ENCODE measurements at places on chromosomes 5 and 9. TPM values are rescaled to one million over a fixed set of nuclear protein-coding genes. Genes with fewer than 3 reads are reported as not detected.

- DNase-seq: no peak
These were observed 2.2 kb upstream of the PBX3 start for GRCh38 chr9:125745018-125745417.

- DNase-seq: no peak
These were observed 131.4 kb downstream of the MED10 start for GRCh38 chr5:6246820-6247437.

GRCh38 chr5:111830333-111830732 is 73.3 kb upstream of the NREP start:
- DNase-seq: peak; percentile 61

DNA sequence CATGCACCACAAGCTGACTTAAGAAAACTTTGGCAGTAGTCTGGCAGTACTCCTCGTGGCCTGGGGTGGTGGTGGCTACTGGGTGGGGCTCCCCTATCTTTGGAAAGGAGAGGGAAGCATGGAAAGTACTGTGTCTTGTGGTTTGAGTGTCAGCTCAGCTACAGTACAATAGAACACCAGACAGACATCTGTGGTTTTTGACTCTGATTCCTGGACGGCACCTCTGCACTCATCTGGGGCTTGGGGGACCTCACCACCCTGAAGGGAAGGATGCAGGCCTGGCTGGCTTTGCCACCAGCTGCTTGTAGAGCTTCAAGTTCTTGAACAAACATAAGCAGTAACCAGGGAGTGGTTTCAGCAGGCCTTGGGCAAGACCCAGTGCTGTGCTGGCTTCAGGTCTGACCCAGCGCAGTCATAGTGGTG is 40.6 kb downstream of the TNFSF8 start:
- DNase-seq: no peak

GRCh38 chr5:143124593-143124992 is 278.9 kb downstream of the NR3C1 start:
- DNase-seq: no peak

DNA sequence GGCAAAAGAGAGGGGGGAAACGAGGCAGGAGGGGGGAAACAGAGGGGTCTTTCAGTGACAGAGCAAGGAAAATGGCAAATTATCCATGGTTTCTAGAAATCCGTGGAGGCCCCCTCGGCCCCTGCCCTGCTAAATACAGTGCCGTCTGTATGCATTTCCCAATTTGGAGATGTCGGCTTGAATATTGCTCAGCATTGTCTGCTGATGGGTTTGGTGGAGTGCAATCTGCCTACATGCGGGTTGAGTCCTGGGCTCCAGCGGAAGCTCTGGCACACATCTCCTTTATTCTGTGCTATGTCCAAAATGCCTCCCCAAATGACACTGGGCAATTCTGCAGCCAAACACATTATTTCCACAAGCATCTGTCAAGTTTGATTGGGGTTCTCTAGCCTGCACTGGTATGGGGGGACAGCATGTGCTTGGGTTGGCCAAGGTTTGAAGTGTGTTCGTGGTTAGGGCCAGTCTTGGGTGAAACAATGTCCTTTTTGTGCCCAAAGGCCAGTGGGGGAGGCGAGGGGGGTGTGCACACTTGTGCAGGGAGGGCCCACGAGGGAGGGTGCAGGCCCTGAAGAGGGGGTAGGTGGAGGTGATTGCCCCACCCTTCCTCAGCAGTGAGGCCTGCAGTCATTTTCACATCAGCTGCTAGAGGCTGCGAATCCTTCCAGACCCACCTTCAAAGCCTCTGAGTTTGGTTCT is 6.2 kb upstream of the NEUROG1 start:
- no peak for DNase-seq

- DNase-seq: no peak
These were observed 21.1 kb downstream of the RGS7BP start for GRCh38 chr5:64526734-64527439.

DNA sequence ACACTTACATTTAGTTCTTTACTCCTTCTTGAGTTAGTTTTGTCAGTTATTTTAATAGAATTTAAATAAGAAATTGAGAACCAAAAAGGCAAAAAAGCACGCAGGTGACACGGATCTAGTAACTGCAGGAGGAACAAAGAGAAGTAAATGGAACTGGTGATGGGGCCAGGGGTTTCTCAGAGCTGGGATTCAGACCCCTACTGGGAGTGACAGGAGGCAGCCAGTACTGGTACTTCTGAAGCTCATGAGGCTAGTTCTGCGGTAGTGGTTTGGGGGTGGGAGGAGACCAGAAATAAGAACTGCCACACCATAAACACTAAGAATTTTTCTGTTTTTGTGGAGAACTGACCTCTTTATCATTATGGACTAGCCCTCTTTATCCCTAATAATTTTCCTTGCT is 48.2 kb downstream of the OXCT1 start:
- DNase-seq: no peak

DNA sequence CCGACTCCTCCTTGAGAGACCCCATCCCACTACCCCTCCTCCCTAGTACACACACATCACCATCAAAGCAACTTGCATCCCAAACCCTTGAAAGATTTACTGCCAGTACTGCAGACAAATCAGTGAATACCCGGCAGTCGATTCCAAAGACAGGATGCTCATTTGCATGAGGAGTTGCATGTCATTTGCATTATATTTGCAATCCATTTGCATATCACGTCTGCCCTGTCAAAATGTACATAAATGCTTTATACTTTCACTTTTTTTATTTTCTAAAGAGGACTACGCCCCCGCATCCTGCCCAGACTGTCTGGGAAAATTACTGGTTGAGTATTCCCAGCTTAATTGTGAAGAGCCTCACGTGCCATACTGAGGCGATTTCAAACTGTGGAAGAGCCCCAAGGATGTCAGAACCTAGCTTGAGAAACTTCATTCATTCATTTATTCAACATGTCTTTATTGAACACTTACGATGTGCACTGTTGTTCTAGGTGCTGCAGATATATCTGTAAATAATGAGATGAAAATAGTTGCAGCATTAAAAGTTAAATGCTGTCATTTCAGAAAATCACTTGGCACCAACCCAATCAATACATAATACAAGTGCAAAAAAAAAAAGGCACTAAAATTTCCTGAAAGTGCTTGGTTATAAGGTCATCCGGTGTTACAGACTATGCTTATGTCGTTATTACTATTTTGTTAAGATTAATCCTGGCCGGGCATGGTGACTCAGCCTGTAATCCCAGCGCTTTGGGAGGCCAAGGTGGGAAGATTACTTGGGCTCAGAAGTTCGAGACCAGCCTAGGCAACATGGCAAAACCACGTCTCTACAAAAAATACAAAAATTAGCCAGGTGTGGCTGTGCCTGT is 17.2 kb upstream of the SIL1 start:
- DNase-seq: no peak

DNA sequence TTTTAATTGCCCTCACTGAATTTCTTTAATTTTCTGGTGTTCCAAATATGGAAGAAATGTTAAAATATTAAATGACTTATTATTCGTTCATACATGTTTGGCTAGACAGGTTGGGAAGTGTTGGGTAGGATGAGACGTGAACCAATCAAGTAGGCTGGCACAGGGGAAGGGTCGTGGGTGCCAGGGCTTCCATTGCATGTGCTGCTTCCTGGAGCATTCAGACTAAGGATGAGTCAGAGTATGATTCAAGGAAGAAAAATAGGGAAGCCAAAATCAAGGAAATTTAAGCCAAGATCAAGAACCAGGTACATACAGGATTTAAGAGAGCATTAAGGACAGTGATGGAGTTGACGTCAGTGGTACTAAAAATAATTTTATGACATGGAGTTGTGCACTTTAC is 2068.0 kb downstream of the MAT2B start:
- peak; percentile 3 for DNase-seq

DNA sequence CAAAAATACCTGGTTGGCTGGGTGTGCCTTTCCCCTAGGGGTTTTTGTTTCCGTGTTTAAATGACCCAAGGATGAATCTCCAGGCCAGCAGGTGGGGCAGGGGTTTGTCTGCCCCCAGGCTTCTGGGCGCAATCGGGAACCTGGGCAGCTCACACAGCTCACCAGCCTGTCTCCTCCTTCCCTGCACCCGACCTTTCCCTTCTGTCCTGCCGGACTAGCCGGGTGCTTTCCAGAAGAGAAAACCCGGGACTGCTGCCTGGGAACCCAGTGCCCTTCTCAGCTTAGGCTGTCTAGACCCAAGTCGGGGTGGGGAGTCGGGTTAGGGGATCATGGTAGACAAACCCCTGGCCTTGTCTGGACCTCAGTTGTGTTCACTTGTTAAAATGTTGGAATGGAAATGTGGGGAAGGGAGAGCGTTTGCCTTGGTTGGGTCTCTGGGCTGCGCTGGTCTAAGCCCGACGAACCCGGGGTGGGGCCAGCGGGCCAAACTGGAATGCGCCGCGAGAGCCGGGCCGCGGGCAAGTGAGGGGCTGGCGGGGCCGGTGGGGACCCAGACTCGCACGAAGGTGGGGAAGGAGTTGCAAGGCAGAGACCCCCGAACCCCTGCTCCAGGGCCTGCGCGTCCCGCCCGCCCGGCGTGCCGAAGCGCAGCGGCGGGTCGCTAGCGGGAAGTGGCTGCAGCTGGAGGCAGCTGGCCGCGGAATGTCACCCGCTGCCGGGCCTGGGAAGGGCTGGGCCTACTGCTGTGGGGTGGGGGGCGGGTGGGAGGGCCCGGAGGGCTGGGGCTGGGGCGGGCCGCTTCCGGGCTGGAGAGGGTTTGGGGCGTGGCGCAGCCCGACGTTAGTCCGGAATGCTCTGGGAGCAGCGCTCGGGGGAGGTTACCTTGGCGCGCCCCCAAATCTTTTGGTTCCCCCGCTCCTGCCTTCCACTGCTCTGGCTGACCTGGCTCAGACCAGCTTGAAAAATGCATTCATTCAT is 84.6 kb downstream of the DAB2IP start:
- DNase-seq: peak; percentile 77

DNA sequence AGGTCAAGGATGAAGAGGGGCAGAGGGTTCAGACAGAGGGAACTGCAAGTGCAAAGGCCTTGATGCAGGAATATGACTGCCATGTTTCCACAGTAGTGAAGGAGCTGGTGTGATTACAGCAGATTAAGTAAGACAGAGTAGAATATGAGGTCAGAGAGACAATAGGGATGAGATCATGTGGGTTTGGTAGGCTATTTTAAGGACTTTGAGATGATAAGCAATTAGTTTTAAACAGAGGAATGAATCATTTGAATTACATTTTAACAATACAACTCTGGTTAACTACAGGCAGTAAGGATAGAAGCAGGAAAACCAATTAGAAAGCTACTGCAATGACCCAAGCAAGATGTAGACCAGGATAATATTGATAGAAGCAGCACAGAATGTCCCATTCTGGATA is 7.7 kb downstream of the CENPK start:
- DNase-seq: no peak

DNA sequence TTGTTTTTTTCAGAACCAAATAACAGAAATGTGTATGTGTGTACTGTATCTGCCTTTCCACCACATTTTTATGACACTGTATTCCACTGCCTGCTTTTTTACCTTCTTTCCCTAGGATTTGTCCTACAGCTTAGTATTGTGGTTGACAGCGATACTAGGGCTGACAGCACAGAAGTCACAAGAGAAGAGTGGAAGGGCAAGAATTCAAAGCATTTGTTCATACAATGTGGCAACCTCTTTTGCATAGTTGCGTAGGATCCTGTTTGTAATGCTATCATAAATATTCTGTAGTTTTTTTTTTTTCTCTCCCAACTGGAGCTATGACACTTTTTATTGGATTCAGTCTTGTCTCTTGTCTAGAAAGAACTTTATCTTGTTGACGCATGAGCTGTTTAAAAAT is 5.6 kb upstream of the BNIP1 start:
- no peak for DNase-seq

GRCh38 chr5:153367466-153367865 is 123.0 kb upstream of the GRIA1 start:
- DNase-seq: no peak

- DNase-seq: no peak
These were observed 116.8 kb upstream of the CNTLN start for GRCh38 chr9:17017931-17018491.

DNA sequence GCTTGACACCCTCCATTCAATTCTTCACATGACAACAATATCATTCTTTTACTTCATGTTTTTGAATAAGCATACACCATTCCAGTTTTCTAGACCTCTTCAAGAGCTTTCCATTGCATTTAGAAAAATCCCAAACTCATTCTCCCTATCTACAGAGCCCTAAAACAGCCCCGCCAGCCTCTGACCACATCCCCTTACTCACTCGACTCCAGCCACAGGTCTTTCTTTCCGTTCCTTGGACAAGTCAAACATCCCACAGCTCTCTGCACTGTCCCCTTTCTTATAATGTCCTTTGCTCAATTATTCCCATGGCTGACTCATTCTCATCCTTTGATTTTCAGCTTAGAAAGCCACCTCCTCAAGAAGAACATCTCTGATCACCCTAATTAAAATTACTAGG is 38.2 kb downstream of the TTC39B start:
- DNase-seq: no peak

The PHF24 gene
- not detected for total RNA-seq

The PLPPR1 gene
- not detected for total RNA-seq

The NEUROG1 gene
- not detected for total RNA-seq

The FUT7 gene
- total RNA-seq: not detected

The STARD4 gene
- 65.0 TPM for total RNA-seq

The MEGF10 gene
- 0.71 TPM for total RNA-seq

The ZNF618 gene
- total RNA-seq: 18.0 TPM

The IFNK gene
- not detected for total RNA-seq

Measured in Calu3 (cell line).